ENCODE measurements at places on chromosomes 4 and X.

DNA sequence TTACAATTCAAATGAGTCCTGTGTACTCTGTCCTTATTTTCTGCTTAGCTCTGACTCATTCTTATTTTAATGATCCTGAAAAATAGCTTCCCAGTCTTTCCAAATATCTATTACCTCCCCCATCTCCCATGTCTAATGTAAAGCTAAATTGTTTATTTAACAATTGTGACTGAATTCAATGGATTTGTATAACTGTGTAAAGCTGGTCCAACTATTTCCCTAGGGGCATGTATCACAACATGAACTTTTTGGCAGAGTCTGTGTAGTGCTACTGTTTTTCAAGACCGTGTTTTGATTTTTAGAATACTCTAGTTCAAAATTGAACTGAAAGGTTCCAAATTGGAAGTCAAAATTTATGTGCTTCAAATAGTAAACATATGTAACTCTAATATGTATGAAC is 67.8 kb downstream of the SPCS3 start:
- no peak for DNase-seq

DNA sequence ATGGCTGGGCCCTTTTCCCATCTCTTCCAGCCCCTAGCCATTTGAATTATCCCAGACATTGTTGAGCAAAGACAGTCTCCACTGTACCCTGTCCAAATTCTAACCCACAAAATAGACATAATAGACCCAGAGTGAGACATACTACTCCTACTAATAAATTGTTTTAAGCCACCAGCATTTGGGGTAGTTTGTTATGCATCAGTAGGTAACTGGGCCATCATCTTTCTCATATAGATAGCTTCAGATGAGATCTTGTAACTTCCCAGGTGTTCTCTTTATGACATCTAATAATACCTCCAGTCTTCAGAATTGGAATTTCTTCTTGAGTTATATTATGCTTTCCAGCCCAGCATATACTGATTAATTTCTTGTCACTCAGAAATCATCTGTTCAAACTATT is 117.2 kb upstream of the OTUD4 start:
- no peak for DNase-seq

- DNase-seq = no peak
Measured at GRCh38 chrX:74242050-74242449, 61.9 kb upstream of the ZCCHC13 start.

DNA sequence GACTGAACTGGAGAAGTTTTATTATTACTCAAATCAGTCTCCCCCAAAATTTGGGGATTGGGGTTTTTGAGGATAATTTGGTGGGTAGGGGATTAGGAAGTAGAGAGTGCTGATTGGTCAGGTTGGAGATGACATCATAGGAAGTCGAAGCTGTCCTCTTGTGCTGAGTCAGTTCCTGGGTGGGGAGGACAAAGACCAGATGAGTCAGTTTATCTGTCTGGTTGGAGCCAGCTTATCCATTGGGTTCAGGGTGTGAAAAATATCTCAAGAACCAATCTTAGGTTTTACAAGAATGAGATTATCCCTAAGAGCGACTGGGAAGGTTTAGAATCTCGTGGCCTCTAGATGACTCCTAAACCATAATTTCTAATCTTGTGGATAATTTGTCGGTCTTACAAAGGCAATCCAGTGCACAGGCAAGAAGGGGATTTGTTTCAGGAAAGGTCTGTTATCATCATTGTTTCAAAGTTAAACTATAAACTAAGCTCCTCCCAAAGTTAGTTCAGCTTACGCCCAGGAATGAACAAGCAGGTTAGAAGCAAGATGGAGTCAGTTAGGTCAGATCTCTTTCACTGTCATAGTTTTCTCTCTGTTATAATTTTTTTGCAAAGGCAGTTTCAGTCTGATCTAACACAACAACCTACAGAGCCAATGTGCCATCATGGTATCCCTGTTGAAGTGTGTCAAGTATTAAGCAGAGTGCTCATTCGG is 274.5 kb downstream of the SLC7A11 start:
- no peak for DNase-seq

DNA sequence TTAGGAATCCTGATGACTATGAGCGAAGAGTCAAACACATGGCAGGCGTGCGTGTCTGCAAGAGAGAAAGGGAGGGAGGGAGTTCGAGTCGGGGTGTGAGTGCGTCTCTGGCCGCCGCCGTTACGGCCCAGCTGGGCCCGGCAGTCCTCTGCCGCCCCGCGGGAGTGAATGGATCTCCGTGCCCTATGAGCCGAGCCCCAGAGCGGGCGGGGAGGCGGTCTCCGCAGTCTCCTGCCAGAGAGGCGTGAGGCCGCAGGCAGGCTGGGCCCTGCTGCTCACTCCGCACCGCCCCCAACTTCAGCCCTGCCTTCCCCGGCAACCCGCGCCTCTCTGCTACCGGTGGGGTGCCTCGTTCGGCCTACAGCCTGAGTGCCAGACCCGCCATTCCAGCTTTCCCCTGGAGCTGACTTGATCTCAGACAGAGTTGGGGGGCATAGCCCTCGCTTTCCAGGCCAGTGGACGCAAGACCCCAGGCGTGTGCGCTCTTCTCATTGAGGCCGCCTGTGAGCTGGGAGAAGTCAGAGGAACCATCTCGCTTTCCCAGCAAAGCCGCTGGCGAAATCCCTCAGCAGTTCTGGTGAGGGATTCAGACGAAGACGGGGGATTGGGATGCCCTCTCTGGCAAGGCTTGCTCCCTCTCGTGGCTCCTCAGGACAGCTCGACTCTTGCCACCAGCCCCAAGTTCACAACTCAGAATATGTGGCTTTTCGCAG is 1.4 kb downstream of the SLC16A2 start:
- peak; percentile 76 for DNase-seq

GRCh38 chrX:39613482-39613995 is 484.2 kb downstream of the BCOR start:
- peak; percentile 76 for DNase-seq

DNA sequence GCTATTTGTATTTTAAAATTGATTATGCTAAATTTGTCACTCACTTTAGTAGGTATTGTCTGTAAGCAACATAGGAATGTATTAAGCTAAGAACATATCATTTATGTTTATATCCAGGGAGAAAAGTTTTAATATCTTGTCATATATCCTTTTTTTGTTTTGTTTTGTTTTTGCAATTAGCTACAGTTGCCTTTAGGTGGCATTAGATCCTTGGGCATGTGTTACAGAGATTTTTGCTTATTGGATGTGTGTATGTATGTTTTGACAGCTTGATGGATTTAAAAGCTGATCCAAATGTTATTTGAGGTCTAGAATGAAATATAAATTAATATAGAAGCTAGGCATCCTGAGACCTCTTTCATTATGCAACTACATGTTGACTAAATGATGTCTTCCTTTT is 36.1 kb upstream of the OTUD4 start:
- no peak for DNase-seq

- DNase-seq = no peak
Measured at GRCh38 chrX:120823556-120823955, 52.1 kb downstream of the CT47B1 start.

DNA sequence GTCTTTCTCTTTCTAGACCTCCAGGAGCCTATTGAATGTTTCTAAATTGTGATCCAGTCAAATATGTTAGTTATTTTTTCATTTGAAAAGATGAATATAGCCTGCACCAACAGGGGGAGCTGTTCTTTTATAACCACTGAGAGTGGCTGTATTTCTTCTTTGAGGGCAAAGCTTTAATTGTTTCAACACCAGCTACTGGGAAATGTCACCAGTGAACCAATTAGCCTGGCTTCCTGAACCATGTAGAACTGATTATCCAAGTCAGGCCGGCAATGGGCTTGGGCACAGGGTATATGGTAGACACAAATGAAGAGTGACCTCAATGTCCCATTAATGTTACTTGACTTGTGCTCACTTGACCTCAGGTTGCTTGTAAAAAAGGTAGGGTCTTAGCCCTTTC is 4.8 kb upstream of the DAPP1 start:
- no peak for DNase-seq

DNA sequence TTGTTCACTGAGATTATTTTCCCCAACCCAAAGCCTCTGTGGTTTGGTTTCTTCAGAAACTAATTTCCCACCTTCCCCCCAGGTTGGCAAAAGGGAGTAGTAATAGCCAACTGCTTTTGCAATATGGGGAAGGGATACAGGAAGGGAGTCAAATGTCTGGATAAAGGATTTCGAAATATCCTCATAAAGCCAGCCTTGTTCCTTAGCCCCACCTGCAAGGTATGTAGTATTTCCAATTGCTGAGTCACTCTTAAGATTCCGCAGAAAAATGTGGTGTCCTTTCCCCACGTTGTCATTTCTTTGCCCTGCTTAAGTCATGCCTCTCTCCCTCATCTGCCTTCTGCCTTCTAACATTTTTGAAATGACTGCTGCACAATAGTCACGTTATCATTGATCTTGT is 138.8 kb upstream of the DCAF8L1 start:
- DNase-seq = no peak

GRCh38 chr4:87055311-87055710 is 120.5 kb downstream of the AFF1 start:
- no peak for DNase-seq
